HFFc6 (cell line): ENCODE measurements at places on chromosomes 1 and 21. TPM values are rescaled to one million over a fixed set of nuclear protein-coding genes. Genes with fewer than 3 reads are reported as not detected.

DNA sequence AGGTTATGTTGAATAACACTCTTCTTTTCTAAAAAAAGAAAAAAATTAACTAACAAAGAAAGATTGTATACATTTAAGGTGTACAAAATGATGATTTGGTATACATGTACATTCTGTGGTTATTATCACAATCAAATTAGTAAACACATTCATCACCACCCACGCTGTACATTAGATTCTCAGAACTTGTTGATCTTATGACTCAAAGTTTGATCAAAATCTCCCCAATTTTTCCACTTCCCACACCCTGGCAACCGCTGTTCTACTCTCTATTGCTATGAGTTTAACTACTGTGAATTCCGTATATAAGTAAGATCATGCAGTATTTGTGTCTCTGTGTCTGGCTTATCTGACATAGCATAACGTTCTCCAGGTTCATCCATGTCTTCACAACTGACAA lies 469.5 kb upstream of the CHRM3 start:
- no peaks in the 10 kb centered on the region for H3K36me3 ChIP-seq
- peak overlapping the region; percentile 23; the same call in 1 of the 2 replicates for H3K4me3 ChIP-seq
- peak; percentile 42 for DNase-seq
- H3K27me3 ChIP-seq, result no peaks in the 10 kb centered on the region; the same call in 1 of the 2 replicates
- peaks cover 49% of the 10 kb centered on the region for H3K4me1 ChIP-seq

- H3K27ac ChIP-seq, result no peak overlapping the region
- DNase-seq, result no peak
- H3K27me3 ChIP-seq, result peaks cover 20% of the 10 kb centered on the region
- no peak overlapping the region for H3K4me3 ChIP-seq
Observed at GRCh38 chr1:53458634-53459033, 565 bp upstream of the DMRTB1 start.

DNA sequence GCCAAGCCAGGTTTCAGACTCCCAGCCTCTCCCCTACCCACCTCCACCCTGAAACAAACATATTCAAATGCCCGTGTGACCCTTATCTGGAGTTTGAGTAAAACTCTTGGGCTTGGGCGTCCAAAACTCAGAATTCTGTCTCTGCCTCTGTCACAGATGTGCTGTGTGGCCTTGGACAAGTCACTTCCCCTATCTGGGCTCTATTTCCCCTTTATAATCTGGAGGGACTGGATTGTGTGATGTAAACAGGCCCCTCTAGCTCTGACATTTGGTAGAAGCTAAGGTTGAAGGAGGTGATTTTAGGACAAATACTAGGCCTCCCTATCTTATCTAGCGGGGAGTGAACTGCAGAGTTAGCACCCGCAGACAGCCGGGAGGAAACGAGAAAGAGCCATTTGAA lies 67.5 kb downstream of the IGSF21 start:
- no peaks in the 10 kb centered on the region for H3K4me1 ChIP-seq
- H3K4me3 ChIP-seq, result no peak overlapping the region
- H3K27ac ChIP-seq, result no peak overlapping the region

DNA sequence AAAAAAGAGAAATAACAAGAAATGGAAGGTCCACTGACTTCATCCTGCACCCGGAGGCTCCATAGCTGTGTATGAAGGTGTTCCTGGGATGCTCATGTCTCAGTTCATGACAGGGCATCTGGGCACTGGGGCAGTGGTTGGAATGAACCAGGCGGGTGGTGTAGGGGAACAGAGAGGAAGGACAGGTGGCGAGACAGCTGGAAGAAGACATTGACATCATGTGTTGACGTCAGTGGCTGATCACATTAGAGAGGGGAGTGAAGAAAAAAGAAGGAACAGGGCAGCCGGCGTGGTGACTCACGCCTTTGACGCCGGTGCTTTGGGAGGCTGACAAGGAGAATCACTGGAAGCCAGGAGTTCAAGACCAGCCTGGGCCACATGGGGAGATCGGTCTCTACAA lies 50.1 kb downstream of the HUNK start:
- no peak for DNase-seq
- H3K27ac ChIP-seq, result no peak overlapping the region
- H3K4me1 ChIP-seq, result no peaks in the 10 kb centered on the region
- H3K4me3 ChIP-seq, result no peak overlapping the region
- no peaks in the 10 kb centered on the region; the same call in 1 of the 2 replicates for H3K36me3 ChIP-seq
- no peaks in the 10 kb centered on the region for H3K27me3 ChIP-seq

GRCh38 chr1:156152628-156153027 lies 757 bp upstream of the SEMA4A start:
- peak overlapping the region; percentile 10; the same call in 1 of the 2 replicates for H3K27ac ChIP-seq
- no peak for DNase-seq
- peaks cover 39% of the 10 kb centered on the region for H3K4me1 ChIP-seq
- peaks cover 28% of the 10 kb centered on the region for H3K27me3 ChIP-seq
- H3K4me3 ChIP-seq, result peak overlapping the region; percentile 51

- no peak for DNase-seq
- no peak overlapping the region for H3K27ac ChIP-seq
- no peaks in the 10 kb centered on the region for H3K36me3 ChIP-seq
- no peak overlapping the region for H3K4me3 ChIP-seq
- H3K27me3 ChIP-seq, result no peaks in the 10 kb centered on the region
Observed at GRCh38 chr1:189605226-189605625, 872.4 kb downstream of the BRINP3 start.

DNA sequence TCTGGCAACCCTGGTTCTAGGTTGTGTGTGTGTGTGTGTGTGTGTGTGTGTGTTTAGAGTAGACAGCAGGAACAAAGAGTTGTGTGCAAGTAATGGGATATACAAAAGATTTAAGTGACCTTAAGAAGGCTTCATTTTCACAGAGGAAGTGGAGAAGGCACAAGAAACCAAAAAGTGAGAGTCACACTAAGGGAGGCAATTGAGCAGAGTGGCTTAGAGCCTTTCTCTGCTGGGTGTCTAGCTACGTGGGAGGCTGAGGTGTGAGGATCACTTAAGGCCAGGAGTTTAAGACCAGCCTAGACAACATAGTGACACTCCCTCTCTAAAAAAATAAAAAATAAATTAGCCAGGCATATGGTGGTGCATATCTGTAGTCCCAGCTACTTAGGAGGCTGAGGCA lies 44.4 kb upstream of the HAO2 start:
- no peaks in the 10 kb centered on the region for H3K36me3 ChIP-seq
- peaks cover 9% of the 10 kb centered on the region for H3K4me1 ChIP-seq
- no peak for DNase-seq
- H3K4me3 ChIP-seq, result no peak overlapping the region

DNA sequence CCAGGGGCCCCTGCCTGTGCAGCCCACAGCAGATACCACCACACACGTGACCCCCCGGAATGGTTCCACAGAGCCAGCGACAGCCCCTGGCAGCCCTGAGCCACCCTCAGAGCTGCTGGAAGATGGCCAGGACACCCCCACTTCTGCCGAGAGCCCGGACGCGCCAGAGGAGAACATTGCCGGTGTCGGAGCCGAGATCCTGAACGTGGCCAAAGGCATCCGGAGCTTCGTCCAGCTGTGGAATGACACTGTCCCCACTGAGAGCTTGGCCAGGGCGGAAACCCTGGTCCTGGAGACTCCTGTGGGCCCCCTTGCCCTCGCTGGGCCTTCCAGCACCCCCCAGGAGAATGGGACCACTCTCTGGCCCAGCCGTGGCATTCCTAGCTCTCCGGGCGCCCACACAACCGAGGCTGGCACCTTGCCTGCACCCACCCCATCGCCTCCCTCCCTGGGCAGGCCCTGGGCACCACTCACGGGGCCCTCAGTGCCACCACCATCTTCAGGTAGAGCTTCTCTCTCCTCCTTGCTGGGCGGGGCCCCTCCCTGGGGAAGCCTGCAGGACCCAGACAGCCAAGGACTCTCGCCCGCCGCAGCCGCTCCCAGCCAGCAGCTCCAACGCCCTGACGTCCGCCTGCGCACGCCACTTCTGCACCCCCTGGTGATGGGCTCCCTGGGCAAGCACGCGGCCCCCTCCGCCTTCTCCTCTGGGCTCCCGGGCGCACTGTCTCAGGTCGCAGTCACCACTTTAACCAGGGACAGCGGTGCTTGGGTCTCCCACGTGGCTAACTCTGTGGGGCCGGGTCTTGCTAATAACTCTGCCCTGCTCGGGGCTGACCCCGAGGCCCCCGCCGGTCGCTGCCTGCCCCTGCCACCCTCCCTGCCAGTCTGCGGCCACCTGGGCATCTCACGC lies 51.0 kb downstream of the COL18A1 start:
- peaks cover 14% of the 10 kb centered on the region for H3K4me1 ChIP-seq
- DNase-seq, result no peak
- H3K27ac ChIP-seq, result no peak overlapping the region; the same call in 1 of the 2 replicates
- no peaks in the 10 kb centered on the region; the same call in 1 of the 2 replicates for H3K27me3 ChIP-seq
- H3K36me3 ChIP-seq, result no peaks in the 10 kb centered on the region
- H3K4me3 ChIP-seq, result no peak overlapping the region

GRCh38 chr1:41868241-41868998 lies 50.3 kb downstream of the HIVEP3 start:
- H3K27me3 ChIP-seq, result no peaks in the 10 kb centered on the region; the same call in 1 of the 2 replicates
- no peak overlapping the region for H3K27ac ChIP-seq
- H3K36me3 ChIP-seq, result no peaks in the 10 kb centered on the region
- H3K4me1 ChIP-seq, result peaks cover 32% of the 10 kb centered on the region

DNA sequence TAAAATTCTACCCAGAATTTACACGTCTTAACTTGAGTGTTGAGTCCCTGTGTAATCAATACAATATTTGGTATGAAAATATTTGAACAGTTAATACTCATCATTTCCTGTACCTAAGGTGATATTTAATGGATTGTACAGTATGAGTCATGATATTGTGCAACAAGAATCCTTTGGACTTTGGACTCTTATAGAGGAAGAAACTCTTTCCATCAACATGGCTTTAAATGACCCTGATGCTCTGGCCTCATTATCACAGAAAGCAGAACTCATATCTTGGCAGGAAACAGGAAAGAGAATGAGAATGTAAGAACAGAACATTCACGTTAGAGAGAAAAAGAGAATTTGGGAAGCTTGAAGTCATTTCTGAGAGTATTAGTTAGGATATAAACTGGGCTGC lies 168.8 kb upstream of the B3GALT2 start:
- H3K36me3 ChIP-seq, result no peaks in the 10 kb centered on the region
- peak; percentile 12 for DNase-seq
- peaks cover 12% of the 10 kb centered on the region for H3K4me1 ChIP-seq
- H3K27me3 ChIP-seq, result peaks cover 2% of the 10 kb centered on the region

- no peaks in the 10 kb centered on the region for H3K36me3 ChIP-seq
- no peak overlapping the region for H3K27ac ChIP-seq
Observed at GRCh38 chr1:223460566-223461189, 67.5 kb downstream of the CCDC185 start.

GRCh38 chr21:17732306-17732705 lies 86.8 kb downstream of the C21orf91 start:
- peaks cover 9% of the 10 kb centered on the region for H3K27me3 ChIP-seq
- H3K4me1 ChIP-seq, result peaks cover 5% of the 10 kb centered on the region; the same call in 1 of the 2 replicates
- H3K27ac ChIP-seq, result no peak overlapping the region
- no peak overlapping the region for H3K4me3 ChIP-seq
- no peaks in the 10 kb centered on the region for H3K36me3 ChIP-seq

The RGS18 gene
- total RNA-seq, result not detected in 2 replicates

DNA sequence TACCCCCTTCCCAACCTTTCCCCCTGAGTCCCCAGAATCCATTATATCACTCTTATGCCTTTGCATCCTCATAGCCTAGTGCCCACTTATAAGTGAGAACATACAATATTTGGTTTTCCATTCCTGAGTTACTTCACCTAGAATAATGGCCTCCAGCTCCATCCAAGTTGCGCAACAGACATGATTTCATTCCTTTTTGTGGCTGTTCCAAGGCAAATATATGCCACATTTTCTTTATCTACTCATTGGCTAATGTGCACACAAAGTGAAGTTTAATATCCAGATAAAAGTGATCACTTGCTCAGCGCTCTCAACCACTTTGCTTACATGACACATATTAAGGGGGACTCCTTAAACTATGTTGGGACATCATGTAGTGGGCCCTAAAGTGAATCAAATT lies 72.4 kb upstream of the TIAM1 start:
- H3K27ac ChIP-seq, result no peak overlapping the region
- H3K4me1 ChIP-seq, result no peaks in the 10 kb centered on the region
- no peak overlapping the region for H3K4me3 ChIP-seq
- H3K27me3 ChIP-seq, result no peaks in the 10 kb centered on the region

The C1orf87 gene
- total RNA-seq, result not detected in 3 replicates

DNA sequence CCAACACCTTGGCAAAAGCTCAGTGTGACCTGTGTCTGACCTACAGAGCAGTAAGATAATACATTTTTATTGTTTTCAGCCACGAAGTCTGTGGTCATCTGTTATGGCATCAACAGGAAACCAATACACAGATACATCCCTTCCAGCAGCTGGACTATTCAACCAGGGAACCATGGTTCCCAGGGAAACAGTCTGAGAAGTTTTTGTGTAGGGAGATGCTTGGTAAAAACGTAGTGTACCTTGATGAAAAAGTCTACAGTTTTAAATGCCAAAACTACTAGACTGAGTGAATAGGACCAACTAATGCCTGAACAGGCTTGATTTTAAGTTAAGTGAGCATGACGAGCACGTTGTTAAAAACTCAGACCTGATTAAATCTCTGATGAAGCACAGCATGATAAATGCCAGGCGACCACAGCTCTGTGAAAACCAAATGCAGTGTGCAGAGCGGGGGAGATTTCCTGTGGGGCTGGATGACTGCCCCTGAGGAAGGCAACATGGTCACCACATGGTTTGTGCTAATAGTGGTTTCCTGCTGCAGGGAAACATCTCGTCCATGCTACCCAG lies 228.9 kb downstream of the TNR start:
- H3K4me3 ChIP-seq, result no peak overlapping the region
- no peaks in the 10 kb centered on the region for H3K27me3 ChIP-seq
- no peaks in the 10 kb centered on the region for H3K4me1 ChIP-seq
- no peak overlapping the region for H3K27ac ChIP-seq
- no peaks in the 10 kb centered on the region for H3K36me3 ChIP-seq
- no peak for DNase-seq

The RGS1 gene
- total RNA-seq, result not detected in 3 replicates

GRCh38 chr1:199815947-199816346 lies 211.6 kb upstream of the NR5A2 start:
- no peaks in the 10 kb centered on the region; the same call in 1 of the 2 replicates for H3K27me3 ChIP-seq
- H3K4me3 ChIP-seq, result no peak overlapping the region
- no peak overlapping the region for H3K27ac ChIP-seq
- DNase-seq, result no peak

The CLDN19 gene
- not detected in 3 replicates for total RNA-seq

The CCDC18 gene
- total RNA-seq, result 6.2 to 12.3 TPM (median 12.1 TPM) in 3 replicates

DNA sequence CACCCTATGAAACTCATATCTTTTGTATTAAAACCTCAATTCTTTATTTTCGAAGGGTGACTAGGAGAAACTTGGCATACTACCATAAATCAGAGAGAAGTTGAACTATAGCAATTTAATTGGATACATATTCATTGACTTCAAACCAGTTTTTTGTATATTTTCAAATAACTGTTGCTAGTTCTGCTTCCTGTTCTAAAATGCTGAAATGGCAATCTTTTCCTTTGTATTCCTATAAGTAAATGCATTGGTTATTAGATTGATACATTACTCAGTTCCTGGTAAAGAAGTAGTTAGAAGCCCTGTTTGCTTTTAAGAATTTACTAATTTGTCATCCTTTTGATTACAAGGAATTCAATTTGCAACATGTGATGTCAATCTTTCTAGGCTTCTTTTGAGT lies 200.0 kb downstream of the DISC1 start:
- H3K36me3 ChIP-seq, result no peaks in the 10 kb centered on the region; the same call in 1 of the 2 replicates
- DNase-seq, result no peak
- H3K4me3 ChIP-seq, result no peak overlapping the region
- no peak overlapping the region for H3K27ac ChIP-seq
- H3K4me1 ChIP-seq, result peaks cover 37% of the 10 kb centered on the region
- no peaks in the 10 kb centered on the region; the same call in 1 of the 2 replicates for H3K27me3 ChIP-seq

- H3K4me1 ChIP-seq, result peaks cover 83% of the 10 kb centered on the region
- H3K27ac ChIP-seq, result peak overlapping the region; percentile 74
- peak overlapping the region; percentile 44 for H3K4me3 ChIP-seq
- DNase-seq, result peak; percentile 91
- no peaks in the 10 kb centered on the region; the same call in 1 of the 2 replicates for H3K27me3 ChIP-seq
Observed at GRCh38 chr1:94727846-94728715, 92.1 kb upstream of the SLC44A3 start.
